G401 (cell line): ENCODE measurements at places on chromosomes 2 and 18. TPM values are rescaled to one million over a fixed set of nuclear protein-coding genes. Genes with fewer than 3 reads are reported as not detected.

Gene IL1F10
- not detected in 2 replicates for total RNA-seq

DNA sequence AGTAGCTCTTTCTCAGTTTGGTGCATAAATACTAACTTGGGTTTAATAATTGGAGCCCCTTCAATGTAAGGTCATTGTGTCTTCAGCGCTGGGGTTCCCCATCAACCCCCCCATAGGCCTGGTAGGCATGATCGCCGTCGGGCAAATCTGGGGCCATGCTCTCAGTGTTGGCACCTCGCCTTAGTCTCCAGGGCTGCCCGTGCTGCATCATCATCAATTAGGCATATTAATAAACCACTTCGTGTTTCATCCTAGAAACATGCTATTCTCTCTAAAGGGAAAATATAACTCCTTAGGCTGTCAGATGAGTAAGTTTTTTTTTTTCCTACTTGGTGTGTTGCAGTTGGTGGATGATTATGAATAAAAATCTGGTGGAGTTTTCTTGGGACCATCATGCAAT lies 96.7 kb upstream of the IL1R2 start:
- no peak for DNase-seq

GRCh38 chr18:79404567-79404910 lies 8.8 kb downstream of the NFATC1 start:
- no peak for DNase-seq

GRCh38 chr18:64981915-64982314 lies 768.9 kb upstream of the CDH7 start:
- no peak for DNase-seq
